ENCODE measurements at places on chromosomes 2 and 18.

GRCh38 chr2:233821709-233822100 is 32.6 kb downstream of the HJURP start:
- no peak for DNase-seq

DNA sequence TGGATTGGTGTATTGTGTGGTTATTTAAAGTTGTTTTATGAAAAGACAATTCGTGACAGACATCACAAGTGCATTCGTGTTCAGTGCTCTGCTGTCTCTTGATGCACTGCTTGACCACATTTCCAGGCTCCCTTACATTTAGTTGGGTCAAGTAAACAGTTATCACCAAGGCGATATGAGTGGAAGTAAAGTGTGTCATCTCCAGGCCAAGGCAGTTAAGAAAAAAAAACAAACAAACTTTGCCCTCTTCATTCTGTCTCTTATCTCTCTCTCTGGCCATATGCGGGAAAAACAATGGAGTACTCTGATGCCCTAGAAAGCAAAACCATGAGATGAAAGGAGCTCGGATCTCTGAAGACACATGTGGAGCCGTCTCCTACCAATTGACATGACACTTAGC is 131.1 kb downstream of the DSEL start:
- DNase-seq = no peak

DNA sequence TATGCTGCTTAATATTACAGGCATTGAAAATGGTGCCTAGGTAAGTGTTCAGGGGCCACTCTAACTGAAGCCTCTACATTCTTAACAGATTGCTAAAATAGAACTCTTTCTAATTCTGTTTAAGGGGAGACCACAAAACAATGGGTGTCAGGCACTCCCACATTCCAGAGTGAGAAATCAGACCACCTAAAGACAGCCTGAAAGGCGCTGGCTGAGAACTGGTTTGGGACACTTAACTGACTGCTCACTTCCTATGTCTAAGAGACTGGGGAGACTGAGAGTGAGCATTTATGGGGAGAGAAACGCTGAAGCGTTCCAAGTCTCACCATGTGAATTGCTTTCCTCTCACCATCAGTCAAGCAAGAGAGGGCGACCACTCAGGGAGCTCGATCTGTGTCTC is 108.8 kb upstream of the ITGB6 start:
- no peak for DNase-seq

GRCh38 chr2:188328419-188328818 is 36.7 kb downstream of the GULP1 start:
- DNase-seq = no peak

GRCh38 chr2:38436227-38436664 is 59.2 kb upstream of the ATL2 start:
- DNase-seq = no peak

- no peak for DNase-seq
These were observed 161.7 kb downstream of the INSIG2 start for GRCh38 chr2:118250001-118250400.
